CD4-positive, alpha-beta T cell treated with Interleukin-6 for 4 hours (primary cell): ENCODE measurements at places on chromosomes 5 and 9.
A peak's percentile ranks its signal among the peaks of the same experiment; 100 is the strongest.

- DNase-seq, result no peak
Observed at GRCh38 chr9:116232424-116233159, 79.0 kb downstream of the PAPPA start.

DNA sequence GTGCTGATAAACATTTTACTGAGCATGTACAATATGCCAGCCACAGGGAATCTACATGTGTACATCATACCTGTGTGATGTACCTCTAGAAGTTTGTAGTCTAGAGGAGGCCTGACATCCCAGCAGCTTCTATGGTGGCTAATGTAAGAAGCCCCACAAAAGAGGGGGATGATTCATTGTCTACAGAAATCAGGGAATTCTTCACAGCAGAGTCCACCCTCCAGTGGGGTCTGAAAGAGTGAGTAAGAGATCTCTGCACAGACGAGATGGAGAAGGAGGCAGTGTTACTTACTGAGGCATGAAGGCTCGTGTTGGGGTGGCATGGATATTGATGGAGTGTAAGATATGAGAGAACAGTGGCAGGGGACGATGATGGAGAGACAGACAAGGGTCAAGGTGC, 103.0 kb downstream of the NTRK2 start:
- no peak for DNase-seq

DNA sequence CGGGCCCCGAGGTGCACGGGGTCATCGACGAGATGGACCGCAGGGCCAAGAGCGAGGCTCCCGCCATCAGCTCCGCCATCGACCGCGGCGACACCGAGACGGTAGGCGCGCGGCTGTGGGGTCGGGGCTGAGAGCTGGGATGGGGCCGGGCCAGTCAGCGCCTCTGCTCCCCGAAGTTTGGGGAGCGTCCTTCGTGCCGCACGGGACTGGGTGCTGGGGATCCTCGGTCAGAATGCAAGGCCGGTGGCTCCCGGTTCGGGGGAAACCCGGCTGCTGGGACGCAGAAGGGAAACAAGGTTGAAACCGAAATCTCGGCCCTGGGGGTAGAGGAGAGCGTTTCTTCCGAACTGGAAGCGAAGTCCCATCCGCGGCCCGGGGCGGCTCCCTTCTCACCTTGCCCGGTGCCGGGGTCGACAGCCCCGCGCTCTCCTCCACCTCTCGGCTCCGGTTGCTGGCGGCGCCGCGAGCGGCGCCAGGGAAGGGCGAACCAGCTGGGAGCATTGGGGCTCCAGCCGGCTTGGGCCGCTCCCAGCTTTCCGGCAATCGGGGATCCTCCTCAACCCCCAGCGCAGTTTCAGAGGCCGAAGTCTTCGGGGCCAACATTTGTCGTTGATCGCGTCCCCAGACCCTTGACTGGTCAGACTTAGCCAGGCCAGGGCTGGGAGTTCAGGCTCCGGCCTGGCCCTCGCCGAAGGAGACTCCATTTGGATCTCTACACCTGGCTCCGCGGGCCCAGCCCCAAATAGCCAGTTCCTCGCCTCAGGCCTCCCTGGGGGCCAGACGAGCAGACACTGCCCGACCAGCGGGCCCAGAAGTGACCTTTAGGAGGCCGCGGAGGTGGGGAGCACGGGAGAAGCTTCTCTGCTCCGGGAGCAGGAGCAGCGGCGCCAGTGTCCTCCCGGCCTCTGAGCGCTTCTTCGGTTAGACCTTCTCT, 1.1 kb downstream of the LHX2 start:
- no peak for DNase-seq

DNA sequence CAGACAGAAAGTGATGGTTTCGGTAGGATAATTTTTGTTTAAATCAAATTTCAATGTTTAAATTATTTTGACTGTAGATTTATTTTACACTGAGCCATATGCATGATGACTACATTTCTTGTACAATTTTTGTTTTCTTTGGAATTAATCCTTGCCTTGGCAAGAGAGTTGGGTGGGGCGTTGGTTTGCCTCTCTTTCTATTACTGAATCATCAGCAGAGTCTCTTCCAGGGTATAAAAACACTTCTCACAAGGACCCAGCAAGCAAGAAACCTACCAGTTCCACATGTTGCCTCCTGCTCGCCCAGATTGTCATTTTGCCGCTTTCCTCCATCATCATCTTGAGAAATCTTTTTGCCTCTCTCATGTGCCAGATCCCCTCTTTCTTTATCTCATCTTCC, 455.0 kb upstream of the DMAC1 start:
- no peak for DNase-seq

DNA sequence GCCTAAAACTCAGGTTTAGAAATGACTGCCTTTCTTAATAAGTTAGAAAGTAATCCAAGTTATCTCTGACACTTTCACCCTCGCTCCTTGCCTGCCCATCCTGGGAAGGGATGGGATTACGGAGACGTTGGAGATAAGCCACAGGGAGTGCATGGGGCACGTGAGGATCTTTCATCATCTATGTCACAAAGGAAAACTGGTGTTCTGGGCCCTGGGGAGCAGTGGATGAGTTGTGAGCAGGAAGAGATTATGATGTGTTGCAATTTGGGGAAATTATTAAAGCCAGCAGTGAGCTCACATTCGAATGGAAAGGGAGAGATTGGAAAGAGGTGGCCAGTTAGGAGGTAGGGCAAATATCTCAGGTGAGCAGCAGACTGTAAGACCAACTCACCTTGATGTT, 12.8 kb downstream of the AFAP1L1 start:
- no peak for DNase-seq

GRCh38 chr5:177018341-177018740, 4.2 kb upstream of the ZNF346 start:
- DNase-seq, result no peak

GRCh38 chr9:133742849-133743444, 4.8 kb upstream of the SARDH start:
- peak; percentile 78 for DNase-seq

- DNase-seq, result no peak
Observed at GRCh38 chr9:7560669-7561305, 238.8 kb downstream of the DMAC1 start.

DNA sequence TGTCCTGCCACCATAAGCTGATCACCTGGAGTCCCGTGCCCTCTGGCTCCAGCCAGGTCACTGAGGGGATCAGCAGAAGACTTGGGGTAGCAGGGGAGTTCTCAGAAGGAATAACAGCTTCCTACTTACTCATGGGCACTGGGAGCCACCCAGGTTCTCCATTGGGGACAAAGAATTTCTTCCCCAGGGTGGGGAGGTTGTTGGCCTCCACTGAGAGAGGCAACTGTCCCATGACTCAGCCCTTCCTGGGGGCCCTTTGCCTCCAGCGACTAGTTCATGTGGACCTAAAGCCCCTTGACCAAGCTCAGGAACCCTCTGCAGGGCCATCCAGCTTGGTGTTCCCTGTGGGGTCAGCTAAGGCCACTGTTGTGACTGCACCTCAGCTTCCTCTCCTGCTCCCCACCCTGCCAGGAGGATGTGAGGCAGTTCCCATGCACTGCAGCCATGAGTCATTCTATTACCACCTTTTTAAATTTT, 175.0 kb downstream of the AUH start:
- no peak for DNase-seq

GRCh38 chr9:114513055-114513958, 8.0 kb upstream of the WHRN start:
- DNase-seq, result no peak

- DNase-seq, result no peak
Observed at GRCh38 chr9:31556667-31557463, 827.6 kb upstream of the ACO1 start.

- DNase-seq, result no peak
Observed at GRCh38 chr5:111385970-111386831, 126.1 kb downstream of the STARD4 start.

GRCh38 chr5:174744896-174745295, 20.5 kb downstream of the MSX2 start:
- DNase-seq, result no peak

DNA sequence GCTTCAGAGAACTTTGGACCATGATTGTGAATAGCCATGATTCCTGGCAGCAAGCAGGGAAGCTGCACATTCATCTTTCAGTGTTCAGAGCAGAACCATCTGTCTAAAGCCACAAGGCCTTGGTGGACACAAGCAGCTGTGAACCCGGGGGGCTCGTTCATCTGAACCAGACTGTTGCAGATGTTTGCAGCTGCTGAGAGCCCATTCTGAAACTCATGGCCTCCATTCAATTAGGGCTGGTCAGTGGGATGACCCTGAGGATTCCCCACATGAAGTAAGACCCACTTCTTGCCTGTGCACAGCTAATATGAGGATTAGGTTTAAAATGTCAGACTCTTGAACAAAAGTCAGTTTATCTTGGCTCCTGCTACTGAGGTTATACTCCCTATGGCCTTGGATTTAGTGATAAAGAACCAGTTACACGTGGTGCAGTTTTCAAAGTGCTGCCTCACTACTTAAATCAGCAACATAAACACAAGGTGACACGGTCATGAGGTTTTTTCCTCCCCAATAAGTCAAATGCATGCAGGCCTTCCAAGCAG, 109.8 kb upstream of the IFNK start:
- no peak for DNase-seq

- DNase-seq, result no peak
Observed at GRCh38 chr9:75128535-75128934, 40.2 kb downstream of the OSTF1 start.

GRCh38 chr5:107486489-107486888, 184.2 kb downstream of the EFNA5 start:
- DNase-seq, result peak; percentile 9

- no peak for DNase-seq
Observed at GRCh38 chr9:114005371-114006154, 72.5 kb downstream of the AMBP start.

DNA sequence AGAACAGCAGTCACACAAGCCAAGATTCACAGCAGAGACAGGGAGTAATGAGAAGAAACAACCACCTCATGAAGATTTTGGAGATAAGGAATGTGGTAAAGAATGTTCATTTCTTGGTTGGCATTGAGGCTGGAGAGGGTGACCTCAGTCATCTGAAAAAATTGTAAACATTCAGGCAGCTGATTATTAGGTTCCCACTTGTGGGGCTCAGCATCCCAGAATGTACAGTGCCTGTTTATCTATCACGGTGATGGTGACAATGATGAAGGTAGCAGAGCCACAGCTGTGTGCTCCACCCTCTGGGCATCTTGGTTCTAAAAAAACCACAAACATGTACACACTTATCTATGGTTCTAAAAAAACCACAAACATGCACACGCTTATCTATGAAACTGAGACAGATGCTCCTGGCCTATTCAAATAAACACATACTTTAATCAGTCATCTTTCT, 143.9 kb upstream of the MOCS2 start:
- no peak for DNase-seq

GRCh38 chr9:135514342-135515082, 6.7 kb upstream of the LCN1 start:
- no peak for DNase-seq

- no peak for DNase-seq
Observed at GRCh38 chr5:126370796-126371718, 52.2 kb upstream of the GRAMD2B start.

- DNase-seq, result no peak
Observed at GRCh38 chr9:96241391-96241809, 60.6 kb downstream of the HSD17B3 start.
